NCI-H524 treated with DMSO at 0.1 percent for 48 hours (cell line): ENCODE measurements at places on chromosomes 12 and 14.

DNA sequence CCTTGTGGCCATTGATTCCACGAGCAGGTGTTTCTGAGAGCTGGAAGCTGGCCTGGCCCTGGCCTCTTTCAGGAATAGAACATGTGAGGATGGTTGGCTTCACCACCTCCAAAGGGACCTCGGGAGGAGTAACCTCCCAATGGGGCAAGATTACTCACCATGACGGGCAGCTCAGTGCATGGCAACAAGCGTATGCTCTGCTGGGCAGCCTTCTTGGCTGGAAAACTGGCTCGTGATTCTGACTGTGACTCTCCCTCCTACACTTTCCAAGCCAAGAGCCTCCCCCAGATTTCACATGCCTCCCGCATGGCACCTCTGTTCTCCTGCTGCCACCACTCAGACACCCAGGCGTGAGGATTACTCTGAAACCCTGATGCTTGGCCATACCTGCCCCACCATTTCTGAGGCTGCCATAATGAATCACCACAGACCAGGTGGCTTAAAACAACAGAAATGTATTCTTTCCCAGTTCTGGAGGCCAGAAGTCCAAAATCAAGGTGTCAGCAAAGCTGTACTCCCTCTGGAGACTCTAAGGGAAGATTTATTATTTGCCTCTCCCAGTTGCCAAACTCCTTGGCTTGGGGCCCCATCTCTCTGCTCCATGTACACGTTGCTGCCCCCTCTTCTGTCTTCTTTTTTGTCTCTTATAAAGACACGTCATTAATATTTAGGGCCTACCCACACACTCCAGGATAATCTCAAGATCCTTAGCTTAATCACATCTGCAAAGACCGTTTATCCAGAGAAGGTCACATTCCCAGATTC lies 215.9 kb downstream of the CHST11 start:
- no peak for DNase-seq

GRCh38 chr12:49261721-49262120 lies 3.2 kb upstream of the TUBA1C start:
- no peak for DNase-seq

DNA sequence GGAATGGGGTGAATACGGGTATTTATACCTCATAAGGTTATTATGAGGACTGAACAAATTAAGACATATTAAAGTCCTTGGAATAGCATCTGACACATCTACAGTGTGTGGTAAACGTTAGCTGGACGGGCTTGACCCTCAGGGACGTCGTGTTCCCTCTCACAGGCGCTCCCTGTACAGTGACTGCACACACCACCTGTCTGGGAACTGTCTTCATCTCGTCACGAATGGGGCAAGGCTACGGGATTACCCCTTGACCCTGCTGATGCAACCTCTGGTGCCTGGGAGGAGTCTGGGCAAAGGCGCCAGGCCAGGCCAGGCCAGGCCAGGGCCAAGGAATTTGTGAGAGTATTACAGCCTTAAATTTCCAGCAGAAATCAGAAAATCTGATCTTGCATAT lies 191.1 kb downstream of the CALM1 start:
- DNase-seq: no peak

- DNase-seq: no peak
Measured at GRCh38 chr14:90609376-90609775, 206.9 kb downstream of the TTC7B start.

DNA sequence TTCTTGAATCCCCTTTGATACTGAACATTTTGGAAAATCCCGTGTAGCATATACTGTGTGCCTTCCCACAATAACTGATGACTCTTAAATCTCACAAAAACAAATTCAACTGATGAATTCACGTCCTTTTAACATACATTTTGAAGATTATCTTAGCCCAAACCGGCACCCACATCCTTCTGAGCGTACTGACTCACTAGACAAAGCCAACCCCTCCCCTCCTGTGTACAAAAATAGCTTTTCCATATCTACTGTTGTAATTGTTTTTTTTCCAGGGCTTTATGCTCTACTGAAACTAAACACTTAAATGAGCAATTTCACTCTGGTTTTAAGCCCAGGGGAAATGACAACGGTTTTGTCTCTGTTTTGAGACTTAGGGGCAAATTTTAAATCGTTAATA lies 109.4 kb upstream of the ATF7IP start:
- no peak for DNase-seq

- no peak for DNase-seq
Measured at GRCh38 chr12:105301696-105302095, 28.8 kb upstream of the C12orf75 start.

- no peak for DNase-seq
Measured at GRCh38 chr12:131872154-131873051, 22.0 kb upstream of the ULK1 start.

- no peak for DNase-seq
Measured at GRCh38 chr14:38122241-38122640, 85.5 kb upstream of the SSTR1 start.

DNA sequence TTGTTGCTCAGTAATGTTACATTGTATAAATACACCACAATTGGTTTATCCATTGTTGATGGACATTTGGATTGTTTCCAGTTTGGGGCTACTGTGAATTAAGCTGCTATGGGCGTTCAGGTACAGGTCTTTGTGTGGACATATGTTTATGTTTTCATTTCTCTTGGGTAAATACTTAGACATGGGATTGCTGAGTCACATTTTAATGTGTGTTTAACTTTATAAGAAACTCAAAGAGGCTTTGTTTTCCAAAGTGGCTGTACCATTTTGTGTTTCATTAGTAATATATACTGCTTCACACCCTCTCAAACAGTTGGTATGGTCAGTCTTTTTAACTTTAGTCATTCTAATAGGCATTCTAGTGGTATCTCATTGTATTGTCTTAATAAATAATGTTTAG lies 225.0 kb downstream of the SPTSSA start:
- no peak for DNase-seq
